ENCODE measurements at places on chromosomes 6 and 20.

GRCh38 chr6:33430991-33431879, 11.4 kb downstream of the SYNGAP1 start:
- no peak for DNase-seq

DNA sequence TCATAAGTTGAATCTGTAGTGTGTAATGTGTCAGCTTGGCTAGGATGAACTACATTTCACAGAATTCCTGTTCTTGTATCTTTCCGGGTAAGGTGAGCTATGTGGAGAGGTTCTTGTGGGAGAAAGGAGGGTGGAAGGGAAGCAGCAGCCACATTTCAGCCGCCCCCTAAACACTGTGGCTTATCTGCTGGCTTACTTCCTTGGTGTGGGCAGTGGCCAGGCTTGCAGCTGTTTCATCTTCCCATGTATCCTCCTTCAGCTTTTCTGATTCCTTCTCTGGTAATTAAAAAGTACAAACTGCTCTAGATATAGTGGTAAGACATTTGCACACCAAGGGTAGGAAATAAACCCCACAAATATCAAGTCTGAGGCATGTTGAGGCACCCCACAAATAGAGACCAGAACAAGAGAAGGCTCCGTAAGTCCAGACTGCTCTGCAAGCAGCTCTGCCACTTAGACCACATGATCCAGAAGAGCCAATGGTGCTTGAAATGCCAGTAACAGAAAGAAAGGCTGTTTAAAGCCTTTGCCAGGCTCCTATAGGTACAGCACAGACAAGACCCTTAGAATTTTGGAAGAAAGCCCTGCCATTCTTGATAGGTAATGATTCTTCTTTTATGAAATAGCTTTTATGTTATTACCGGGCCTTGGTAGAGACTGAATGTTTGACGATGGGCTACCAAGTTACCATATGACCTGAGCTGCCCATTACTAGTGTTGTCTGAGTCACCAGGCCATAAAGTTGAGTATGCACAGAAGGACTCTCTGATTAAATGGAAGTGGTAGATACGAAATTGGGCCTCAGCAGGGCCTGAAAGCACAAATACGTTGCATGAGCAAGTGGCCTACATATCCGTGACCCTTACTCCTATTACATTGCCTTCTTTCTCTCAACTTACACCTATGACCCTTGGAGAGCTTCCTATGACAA, 215.0 kb upstream of the SGK1 start:
- DNase-seq: peak; percentile 49

DNA sequence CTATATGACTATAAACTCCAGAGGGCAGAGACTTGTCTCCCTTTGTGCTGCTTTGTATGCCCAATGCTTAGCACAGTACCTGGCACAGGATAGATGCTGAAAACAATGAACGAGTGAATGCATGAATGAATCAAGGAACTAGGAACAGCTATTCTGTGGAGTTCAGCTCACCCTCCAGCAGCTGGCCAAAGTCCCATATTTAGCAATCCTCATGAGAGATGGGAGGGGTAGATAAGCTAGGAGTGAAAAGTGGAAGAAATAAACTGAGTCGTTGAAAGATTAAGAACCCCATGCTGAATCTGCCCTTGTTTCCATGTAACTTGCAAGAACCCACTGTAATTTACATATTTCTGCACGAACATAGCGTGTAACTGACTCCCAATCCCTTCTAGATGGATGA, 106.5 kb downstream of the MAFB start:
- no peak for DNase-seq

DNA sequence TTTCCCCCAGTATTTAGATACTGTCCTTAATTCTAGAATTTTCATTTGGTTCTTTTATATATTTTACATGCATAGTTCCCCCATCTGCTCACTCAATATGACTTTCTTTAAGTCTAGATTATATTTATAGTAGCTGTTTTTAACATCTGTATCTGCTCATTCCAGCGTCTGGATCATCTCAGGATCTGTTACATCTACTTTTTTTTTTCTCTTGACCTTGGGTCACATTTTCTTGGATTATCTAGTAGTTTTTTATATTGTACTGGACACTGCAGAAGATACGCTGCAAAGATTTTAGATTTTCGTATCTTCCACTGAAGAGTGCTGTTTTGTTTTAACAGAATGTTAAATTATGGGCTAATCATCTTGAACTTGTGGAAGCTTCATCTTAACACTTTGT, 20.7 kb downstream of the RAB22A start:
- DNase-seq: no peak

GRCh38 chr6:16224409-16224808, 14.0 kb upstream of the GMPR start:
- no peak for DNase-seq

DNA sequence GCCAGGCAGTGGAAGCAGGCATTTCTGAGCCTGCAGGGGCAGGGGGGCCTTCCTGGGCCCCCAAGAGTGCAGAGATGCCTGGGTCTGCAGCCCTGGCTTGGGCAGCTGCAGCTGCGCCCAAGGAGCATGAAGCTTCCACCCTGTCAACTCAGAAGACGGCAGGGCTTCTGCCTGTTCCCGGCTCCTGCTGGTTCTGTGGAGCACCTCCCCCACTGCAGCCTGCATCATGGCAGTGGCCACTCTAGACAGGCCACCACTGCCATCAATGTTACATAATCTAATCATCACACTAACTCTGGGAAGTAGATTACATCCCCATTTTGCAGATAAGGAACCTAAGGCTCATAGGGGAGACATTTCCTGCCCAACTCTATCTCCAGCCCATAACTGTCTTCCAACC, 21.1 kb upstream of the TOP1 start:
- DNase-seq: peak; percentile 61

- DNase-seq: no peak
Measured at GRCh38 chr6:21033575-21034026, 499.3 kb downstream of the CDKAL1 start.

GRCh38 chr20:61886721-61887595, 178.7 kb downstream of the TAF4 start:
- DNase-seq: no peak

DNA sequence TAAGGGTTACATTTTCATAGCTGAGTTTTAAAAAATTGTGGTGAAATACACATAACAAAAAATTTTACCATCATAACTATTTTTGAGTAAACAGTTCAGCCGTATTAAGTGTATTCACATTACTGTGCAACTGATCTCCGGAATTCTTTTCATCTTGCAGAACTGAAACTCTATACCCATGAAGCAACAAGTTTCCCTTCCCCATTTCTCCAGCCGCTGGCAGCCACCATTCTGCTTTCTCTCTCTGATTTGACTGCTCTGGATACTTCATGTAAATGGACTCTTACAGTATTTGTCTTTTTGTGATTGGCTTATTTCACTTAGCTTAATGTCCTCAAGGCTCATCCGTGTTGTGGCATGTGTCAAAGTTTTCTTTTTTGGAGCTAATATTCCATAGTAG, 341.6 kb downstream of the QKI start:
- peak; percentile 90 for DNase-seq

- peak; percentile 49 for DNase-seq
Measured at GRCh38 chr6:157281570-157281969, 41.7 kb downstream of the TMEM242 start.

- no peak for DNase-seq
Measured at GRCh38 chr6:108846628-108847027, 1.6 kb upstream of the ARMC2 start.

DNA sequence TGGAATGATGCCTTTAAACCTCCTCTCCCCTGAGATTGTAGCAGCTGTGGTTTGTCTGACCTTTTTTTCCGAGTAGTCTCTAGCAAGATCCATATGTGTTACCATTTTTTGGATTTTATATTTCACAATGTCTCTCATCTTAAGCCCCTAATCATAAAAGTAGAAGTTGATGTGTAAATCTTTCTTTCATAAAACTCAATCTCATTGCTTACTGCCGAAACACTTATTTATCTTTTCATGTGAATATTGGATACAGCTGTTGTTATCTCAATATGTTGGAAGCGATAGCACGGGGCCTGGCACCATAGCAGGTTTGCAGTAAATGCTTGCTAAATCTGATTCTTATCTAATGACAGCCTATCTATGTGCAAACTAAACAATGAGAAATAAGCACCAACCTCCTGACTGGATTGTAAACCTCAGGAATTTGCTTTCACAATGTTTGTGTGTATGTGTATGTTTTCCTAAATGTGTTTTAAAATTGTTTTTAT, 14.2 kb downstream of the SMPDL3A start:
- DNase-seq: no peak

DNA sequence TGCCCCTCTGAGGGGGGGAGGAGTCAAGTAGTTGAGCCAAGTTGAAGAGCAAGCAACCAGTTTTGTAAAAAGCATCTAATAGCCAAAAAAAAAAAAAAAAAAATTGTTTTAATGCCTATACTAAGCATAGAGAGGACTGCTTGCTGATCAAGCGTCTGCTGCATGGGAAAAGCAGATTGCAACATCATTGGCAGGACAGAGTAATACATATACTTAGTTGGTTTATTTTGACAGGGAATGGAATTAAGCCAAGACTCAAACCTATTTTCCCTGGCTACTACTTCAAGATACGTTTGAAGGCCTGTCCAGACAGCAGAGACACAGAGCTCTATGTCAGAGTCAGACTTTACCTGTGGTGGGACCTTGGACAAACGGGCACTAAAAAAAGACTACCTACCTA, 120.5 kb downstream of the RTN4IP1 start:
- peak; percentile 27 for DNase-seq

GRCh38 chr6:42366011-42366705, 85.6 kb downstream of the TRERF1 start:
- no peak for DNase-seq

- DNase-seq: no peak
Measured at GRCh38 chr6:17622144-17622543, 22.0 kb downstream of the FAM8A1 start.

- DNase-seq: no peak
Measured at GRCh38 chr6:168496139-168496996, 55.4 kb downstream of the SMOC2 start.

DNA sequence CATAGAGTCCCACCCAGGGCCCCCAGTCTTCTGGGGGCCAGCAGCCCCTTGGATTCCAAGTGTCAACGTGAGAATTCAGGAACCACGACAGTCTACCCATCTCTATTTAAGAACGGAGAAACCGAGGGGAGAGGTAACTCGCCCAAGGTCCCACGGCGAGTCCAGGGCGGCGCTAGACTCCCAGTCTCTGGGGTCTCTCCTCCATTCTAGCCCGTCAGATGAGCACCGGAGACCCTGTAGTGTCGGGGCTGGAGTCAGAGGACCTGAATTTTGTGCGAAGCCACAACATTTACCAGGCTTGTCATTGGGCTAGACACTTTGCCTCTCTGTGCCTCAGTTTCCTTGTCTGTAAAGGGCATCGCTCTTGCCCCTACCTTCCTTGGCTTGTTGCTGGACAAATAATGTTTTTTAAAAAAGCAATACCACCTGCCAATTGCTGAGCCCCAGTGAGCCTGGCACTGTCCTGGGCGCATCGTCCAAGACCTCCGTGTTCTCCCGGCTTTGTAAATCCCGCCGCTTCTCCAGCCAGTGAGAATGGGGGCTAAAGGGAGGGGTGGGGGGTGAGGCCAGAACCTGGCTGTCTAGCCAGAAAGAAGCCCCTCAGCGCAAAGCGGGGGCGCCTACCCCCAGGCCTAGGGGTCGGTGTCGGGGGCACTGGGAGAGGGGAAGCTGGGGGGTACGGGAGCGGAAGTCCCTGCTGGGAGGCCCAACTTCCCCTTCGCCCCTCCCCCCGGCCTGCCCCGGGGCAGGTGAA, 91.7 kb downstream of the NCR2 start:
- no peak for DNase-seq

- DNase-seq: no peak
Measured at GRCh38 chr20:64244281-64244805, 11.2 kb upstream of the PCMTD2 start.

DNA sequence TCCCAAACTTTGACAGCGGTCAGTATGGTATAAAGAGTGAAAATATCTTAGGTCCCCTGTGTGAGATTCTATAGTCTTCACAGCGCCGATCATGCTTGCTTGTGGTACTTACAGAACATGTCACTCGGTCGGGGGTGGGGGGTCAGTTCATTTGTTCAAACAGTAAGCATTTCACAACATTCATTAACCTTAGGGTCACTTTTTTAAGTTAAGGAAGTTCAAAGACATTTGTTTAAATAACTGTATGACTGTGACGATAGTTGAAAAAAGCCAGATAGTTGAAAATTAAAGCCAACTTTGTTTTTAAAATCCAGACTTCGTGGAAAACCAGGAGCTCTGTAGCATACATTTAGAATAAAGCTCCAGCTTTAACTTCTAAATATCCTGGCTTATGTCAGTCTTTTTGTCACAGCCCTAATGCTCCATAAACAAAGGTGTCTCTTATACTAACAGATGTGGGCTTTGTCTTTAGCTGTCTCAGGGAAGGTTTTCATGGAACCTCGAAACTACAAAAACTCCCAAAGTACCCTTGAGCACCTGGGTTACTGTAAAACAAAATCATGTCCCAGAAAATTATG, 57.9 kb upstream of the PHACTR2 start:
- DNase-seq: no peak

DNA sequence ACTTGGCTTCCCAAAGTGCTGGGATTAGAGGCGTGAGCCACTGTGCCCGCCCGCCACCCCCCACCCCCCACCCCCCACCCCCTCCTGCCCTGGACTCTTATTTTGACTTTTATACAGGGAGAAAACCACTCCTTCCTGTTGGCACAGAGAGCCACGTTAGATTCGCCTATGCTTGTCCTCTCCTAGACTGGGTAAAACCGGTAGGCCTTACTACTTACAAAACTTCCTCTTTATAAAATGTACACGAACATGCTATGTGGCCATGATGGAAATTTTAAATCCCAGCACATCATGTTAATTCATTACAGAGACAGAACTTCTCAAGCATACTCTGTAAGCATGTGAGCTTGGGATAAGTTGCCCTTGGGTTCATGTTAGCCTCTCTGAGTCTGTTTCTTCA, 124.2 kb downstream of the SLC24A3 start:
- DNase-seq: peak; percentile 51

DNA sequence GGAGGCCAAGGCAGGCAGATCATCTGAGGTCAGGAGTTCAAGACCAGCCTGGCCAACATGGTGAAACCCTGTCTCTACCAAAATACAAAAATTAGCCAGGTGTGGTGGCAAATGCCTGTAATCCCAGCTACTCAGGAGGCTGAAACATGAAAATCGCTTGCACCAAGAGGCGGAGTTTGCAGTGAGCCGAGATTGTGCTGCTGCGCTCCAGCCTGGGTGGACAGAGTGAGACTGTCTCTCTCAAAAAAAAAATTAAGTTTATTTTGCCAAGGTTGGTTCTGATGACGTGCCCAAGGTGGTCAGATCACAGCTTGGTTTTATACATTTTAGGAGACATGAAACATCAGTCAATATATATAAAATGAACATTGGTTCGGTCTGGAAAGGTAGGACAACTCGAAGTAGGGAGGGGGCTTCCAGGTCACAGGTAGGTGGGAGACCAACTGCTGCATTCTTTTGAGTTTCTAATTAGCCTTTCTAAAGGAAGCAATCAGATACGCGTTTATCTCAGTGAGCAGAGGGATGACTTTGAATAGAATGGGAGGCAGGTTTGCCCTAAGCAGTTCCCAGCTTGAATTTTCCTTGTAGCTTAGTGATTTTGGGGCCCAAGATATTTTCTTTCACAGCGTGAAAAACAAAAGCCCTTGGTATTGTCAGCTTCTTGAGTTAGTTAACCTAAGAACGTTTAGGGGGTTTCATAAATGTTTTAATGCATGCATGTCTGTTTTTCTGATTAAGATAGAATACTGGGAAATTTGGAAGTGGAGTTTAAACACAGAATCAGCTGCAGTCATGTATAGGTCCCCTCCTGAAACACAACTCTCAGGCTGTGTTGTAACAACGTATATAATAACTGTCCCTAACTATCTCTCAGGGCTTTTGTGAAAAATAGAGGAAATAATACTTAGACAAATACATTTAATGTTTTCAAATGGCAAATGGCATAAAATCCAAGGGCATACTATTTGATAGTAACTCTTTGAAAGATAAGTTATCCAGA, 16.7 kb downstream of the ACOT13 start:
- no peak for DNase-seq

GRCh38 chr6:37242429-37243052, 15.0 kb upstream of the TBC1D22B start:
- DNase-seq: peak; percentile 84

All from inflammatory macrophage (primary cell).